ENCODE measurements at places on chromosomes 2 and 18.

- DNase-seq = peak; percentile 38
These were observed 60.4 kb downstream of the FAM161A start for GRCh38 chr2:61793389-61793836.

DNA sequence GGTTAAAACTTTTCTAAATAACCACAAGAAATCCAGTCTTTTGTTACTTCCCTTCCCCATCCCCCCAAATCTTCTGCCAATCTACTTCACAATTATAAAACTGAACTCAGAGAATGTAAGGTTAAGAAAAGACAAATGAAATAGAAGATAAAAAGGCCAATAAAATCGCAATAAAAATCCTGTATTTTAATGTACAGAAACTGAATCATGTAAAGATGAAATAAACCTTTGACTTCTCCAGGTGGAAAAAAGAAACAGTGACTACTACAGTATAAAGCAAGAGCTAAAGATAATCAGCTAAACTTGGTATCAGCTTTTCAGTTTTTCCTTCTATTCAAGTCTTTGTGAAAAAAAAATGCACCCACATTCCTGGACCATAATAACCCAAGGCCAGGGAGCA lies 1.7 kb downstream of the SYT4 start:
- no peak for DNase-seq

GRCh38 chr18:75753753-75754152 lies 326.2 kb upstream of the SMIM21 start:
- DNase-seq = no peak

DNA sequence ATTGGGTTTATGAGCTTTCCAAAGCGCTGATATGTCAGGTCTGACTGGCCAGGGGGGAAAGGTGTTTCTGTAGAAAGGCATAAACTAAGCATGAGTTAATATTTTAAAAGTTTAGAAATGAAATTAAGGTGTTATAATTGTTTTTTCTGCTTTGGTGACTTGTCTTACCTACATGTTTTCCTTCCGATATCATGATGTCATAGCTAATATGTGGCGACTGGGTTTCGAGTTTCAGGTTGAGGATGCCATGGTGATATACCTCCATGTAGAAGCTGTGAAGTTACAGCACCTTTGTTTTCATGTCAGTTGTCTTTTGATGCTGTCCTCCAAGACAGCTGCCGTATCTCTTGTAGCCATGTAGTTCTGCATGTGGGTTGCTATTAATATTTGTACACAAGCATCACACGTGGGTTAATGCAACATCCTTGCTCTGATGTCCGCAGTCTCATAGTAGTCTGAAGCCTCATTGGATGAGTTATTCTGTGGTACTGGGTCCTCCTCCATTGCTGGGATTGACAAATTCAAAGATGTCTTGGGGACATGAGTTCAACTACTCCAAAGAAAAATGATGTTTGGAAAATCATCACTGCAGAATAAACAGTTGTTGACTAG lies 230.6 kb downstream of the PRKCE start:
- no peak for DNase-seq

- DNase-seq = no peak
These were observed 276.3 kb downstream of the KCNS3 start for GRCh38 chr2:18154812-18155211.

- DNase-seq = peak; percentile 98
These were observed 122.4 kb upstream of the SLC1A4 start for GRCh38 chr2:64866797-64867196.

DNA sequence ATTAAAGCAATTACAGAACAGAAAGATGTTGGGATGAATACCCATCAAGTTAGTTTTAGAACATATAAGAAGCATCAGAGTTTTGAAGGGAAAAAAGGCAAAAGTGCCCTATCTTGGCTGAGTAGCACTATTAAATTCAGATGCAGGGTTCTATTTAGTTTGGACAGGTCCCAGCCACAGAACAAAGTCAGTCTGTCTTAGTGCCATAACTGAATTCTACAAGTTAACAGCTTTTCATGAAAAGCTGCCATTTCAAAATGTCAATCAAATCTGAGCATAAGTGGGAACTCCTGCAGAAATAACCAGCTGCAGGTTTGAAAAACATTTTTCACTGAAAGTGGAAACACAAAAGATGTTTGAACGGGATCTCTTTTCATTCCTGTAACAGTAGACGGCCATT lies 160.4 kb downstream of the SRBD1 start:
- DNase-seq = no peak

GRCh38 chr18:66641056-66641455 lies 37.2 kb upstream of the CDH19 start:
- no peak for DNase-seq

DNA sequence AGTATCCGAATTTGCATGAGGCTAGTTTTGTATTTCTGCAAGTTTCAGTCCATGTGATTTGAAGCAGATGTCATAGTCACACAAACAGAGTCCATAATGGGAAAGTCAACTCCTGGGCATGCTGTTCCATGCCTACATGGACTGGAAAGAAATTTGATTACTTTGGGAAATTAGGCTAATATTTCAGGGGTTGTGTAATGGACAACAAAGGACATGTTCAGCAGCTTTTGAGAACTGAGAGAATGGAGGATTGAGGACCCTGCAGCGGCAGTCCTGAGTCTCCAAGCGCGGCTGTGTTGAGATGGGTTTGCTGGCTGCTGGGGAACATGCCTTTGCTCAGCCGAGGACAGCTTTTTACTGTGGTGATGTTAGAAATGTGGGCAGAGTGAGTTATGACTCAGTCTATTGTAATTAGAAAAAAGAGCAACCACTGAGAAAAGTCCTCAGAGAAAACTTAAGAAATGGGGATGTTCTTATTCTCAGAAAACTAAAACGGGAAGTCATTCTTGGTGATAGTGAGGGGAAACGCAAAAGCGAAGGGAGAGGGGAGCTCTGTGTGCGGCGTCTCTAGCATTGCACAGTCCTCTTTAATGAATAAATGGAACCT lies 149.2 kb downstream of the FAM210A start:
- DNase-seq = peak; percentile 67

- DNase-seq = no peak
These were observed 51.8 kb downstream of the STK25 start for GRCh38 chr2:241456546-241456945.

DNA sequence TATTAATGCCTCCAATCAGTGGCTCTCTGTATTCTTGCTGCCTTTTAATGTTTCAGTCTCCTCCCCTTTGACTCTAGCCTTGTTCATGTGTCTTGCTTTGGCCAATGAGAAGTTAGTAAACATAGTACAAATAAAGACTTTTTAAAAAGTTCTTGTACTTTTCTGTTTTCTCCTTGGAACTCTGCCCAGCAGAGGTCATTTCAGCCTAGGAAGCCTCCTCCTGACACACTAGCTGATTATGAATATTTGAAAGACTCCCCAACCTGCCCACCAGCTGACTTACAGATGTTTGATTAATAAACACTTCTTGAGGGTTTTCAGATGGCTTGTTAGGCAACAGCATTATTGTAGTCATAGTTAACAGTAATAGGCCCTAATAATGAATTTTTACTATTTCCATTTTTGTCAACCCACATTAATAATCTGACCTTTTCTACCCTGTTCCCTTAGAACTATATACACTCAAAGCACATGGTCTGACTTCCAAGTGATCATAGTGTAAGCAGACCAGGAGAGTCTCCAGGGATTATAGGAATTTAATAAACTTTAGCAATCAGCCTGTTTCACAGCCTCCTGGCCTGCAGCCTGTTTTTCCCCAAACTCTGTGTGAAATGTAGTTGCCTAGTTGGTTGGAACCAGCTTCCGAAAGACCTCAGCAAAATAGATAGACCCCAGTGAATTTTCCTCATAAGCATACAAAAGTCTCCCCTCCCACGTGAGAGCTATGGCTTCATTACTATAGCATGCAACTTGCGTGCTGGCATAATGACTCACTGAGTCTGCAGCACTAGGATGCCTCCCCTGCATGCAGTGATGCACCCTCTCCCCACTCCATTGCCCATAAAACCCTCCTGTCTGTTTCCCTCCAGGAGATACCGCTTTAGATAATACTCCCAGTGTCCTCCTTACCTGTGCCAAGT lies 670.7 kb upstream of the ZNF804A start:
- no peak for DNase-seq

GRCh38 chr2:42072349-42073118 lies 24.7 kb downstream of the PKDCC start:
- DNase-seq = no peak

DNA sequence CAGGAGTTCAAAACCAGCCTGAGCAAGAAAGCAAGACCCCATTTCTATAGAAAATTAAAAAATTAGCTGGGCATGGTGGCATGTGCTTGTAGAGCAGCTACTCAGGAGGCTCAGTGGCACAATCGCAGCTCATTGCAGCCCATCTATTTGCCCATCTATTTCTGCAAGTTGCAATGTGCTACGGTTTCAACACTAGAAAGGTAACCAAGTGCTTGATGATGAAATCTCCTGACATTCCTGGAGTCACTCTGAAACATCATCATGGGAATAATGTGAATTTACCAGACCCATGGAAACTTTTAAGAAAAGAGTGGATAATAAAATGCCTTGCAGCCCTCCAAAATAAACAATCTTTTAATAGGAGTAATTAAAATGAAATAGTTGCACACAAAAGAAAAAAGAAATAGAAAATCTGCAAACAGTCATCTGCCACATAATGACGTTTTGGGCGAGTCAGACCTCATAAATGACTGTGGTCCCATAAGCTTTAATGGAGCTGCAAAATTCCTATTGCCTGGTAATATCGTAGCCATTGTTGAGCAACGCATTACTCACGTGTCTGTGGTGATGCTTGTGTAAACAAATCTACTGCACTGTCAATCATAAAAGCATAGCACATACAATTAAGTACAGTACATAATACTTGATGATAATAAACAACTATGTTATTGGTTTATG lies 46.6 kb upstream of the AMMECR1L start:
- peak; percentile 55 for DNase-seq

DNA sequence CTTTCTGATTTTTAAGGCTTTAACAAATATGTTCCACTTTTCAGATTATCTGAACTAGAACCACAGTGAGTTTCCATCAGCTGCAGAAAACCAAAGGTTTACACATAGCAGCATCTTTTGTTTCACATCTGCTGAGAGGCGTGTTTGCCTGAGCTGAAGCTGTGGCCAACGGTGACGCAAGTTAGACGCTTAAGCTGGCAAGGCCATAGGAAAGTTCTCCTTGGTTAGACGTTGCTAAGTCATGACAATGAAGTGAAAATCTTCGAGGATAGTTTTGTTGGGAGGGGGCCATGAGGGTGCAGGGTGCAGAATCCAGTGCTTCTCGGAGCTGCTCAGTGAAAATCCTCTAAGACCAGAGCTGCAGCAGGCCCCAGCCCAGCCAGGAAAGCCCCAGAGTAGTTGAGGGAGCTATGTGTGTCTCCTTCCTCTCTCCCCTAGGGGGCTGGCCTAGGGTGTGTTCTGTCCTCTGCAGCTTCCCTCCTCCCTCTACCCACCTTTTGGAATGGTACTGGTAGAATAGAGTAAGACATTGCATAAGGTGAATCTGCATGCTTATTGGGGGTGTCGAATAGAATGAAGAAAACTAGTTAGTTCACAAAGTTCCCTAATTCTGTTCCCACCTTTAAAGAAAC lies 105.4 kb downstream of the FHOD3 start:
- peak; percentile 95 for DNase-seq

- no peak for DNase-seq
These were observed 533.6 kb upstream of the MEX3C start for GRCh38 chr18:51731070-51731469.

- no peak for DNase-seq
These were observed 117.6 kb upstream of the SPATS2L start for GRCh38 chr2:200188876-200189275.

- DNase-seq = no peak
These were observed 17.8 kb downstream of the SMAD7 start for GRCh38 chr18:48932822-48933510.

- peak; percentile 69 for DNase-seq
These were observed 178.4 kb upstream of the EPAS1 start for GRCh38 chr2:46118656-46119371.

DNA sequence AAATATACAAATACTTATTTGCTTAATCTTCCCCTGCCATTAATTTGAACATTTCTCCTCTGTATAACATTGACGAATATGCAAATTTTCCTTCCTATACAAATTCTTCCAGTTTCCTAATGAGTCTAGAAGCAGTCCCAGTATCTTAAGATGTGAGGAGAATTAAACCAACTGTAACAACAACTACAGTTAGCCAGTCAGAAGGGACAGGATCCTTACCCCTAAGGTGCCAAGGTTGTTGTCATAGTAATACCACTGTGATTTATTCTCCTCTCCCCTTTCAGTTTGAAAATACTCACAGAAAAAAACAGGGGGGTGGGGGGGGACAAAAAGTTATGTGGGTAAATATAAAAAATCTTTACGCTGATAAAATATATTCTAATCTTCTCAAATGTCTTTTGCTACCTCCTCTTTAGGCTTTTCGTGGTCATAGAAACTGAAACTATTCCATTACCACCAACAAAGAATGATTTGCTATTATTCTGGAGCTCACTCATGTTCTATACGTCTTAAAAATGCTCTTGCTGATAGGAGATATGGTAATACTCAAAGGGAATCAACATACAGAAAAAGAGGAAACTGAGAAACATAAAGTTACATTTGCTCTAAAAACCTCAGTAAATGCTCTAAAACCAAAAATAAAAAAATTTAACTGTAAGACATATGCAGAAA lies 107.6 kb downstream of the MEMO1 start:
- no peak for DNase-seq

DNA sequence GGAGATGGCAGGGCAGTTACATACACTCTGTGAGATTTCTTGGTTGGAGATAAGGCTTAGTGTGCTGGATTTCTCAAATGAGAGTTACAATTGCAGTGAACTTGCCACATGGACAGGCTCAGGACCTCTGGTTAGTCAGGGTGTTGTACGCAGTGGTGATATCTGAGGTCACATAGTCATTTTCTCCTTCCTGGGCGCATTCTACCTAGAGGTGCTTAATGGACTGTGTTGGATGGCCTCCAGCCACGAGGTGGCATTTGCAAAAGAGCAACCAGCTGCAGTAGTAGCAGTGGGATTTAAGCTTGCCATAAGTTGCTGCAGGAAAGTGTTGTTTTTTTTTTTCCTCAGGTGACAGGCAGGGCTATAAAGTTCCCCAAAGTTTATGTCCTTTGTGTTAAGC lies 173.8 kb upstream of the TMEM200C start:
- DNase-seq = no peak

DNA sequence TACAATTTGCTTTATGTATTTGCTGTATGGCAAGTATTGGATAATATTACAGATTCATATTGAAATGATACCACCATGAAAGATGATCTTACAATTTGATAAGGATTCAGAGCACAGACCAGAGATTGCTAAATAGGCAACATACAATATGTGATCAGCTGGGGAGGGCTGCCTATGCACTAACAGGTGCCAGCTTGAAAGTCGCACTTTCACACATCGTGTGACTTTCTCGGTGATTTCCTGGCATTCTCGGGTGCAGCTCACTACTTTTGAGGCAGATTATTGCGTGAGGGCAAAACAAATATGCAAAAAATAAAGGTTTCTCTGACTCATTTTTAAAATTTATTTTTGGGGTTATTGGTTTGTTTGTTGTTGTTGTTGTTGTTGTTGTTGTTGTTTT lies 36.0 kb downstream of the RBMS1 start:
- DNase-seq = no peak

DNA sequence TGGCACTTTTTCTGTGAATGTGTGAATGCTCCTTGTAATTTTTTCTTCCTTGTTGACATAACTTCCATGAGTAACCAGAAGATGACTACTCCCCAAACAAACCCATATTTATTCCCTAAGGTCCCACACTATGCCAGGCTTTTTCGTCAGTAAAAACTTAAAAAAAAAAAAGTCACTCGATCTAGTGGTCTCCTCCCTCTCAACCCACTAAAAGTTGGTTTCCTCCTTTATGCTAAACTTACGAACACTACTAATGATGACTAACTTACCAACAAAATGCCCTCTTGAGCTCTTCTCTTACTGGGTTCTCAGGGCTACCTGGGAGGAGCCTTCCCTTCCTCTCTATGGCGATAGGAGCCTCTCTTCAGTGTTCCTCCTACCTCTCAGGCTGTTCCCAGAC lies 18.2 kb downstream of the ACVR1 start:
- DNase-seq = peak; percentile 52

All from fibroblast of gingiva (primary cell).